ENCODE measurements at places on chromosomes 7 and 10.
A peak's percentile ranks its signal among the peaks of the same experiment; 100 is the strongest.

DNA sequence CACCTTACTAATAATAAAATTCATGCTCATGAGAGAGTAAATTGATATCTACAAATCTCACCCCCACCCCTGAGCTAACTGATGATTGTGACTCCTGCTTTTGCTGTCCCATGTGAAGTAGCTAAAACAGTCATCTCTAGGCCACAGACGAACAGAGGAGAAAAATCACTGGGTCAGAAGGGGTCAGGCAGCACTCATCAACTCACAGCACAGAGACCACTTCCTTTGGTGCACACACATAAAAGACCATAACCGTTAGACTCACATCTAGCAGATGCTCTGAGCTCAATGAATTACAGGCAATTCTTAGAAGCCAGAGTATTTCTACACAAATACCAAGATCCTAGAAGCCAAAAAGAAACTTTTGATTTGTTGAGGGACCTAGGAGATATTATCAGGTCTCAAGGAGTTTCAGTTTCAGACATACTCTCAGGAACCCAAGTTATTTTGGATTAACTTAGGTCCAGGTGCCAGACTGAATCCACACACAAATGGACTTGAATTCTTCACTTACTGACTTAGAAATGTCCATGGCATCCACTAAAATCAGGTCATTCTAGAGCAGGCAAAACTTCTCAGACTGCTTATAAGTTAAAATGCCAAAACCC, 65.0 kb upstream of the TES start:
- DNase-seq: no peak

GRCh38 chr7:94656925-94657731, 1.2 kb upstream of the SGCE start:
- DNase-seq: peak; percentile 54

DNA sequence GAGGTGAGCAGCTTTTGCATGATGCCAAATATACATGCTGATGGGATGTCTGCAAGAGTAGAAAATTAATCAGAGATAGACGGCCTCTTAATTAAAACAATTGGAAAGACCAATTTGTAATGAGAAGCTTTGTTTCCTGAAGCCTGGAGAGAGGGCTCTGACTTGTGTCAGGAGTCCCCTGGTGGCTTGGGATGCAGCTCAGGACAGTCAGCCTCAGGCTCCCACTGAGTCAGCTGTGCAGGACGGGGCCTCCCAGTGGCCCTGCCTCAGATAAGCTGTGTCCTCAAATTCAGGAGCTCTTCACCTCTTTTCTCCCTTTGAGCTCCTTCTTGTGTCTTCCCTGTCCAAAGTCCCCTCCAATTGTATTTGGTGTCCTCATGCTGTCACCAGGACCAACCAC, 438.9 kb upstream of the PODXL start:
- peak; percentile 5 for DNase-seq

DNA sequence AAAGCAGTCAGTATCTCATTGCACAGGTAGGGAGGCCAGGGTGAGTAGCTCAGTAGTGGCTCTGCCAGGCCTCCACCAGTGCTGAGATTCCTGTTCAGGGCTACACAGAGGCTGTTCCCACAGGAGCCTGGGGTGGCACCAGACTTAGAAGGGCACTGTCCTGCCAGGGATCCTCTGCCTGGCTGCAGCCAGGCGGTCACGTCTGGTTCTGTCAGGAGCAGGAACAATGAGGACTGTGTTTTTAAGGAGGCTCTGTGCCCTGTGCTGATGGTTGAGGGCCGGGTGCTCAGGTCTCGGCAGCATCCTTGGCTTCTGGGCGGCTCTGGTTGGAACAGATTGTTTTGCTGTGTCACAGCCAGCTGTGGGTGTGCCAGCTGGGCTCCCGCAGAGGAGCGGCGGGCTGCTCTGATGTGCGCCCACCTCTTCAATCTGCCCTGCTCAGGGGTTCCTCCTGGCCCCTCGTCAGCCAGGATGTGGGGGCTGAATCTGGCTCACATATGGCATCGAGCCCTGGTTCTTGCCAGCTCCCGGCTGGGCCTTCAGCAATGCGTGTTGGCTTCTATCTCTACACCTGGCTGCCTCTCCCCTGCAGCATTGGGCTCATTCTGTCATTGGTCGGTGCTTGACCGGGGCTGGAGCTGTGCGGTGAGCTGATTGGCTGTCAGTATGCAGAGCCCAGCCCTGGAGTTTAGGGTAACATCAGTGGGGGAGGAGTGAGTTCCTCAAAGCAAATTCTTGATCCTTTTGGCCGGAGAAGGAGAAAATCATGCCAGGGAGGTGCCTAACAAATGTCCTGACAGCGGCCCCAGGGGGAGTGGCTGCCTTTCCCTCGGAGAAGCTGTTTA, 41.2 kb downstream of the TACR2 start:
- peak; percentile 81 for DNase-seq

DNA sequence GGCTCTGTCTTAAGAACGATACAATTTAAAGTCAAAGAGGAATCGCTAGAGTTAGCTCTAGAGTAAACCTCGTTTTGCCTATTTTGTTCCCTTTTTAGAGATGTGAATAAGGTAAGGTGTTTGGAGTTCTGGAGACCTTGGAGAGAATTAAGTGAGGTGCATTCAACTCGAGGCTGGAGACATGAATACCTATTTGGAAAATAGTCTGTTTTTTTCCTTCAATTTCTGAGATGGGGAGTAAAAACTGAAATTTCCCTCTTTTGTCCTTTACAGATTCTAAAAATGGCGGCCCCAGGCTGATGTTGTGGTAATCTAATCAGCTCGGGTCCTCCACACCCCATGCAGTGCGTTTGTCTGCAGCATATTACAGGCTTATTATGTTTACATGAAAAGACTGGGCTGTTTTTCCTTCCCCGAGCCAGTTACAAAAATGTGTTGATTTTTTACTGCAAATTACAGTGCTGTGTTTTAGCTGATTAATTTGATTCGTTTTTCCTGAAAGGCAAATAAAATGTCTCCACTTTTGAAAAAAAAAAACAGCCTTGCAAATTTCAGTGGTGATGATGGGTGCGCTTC, 1.5 kb downstream of the KMT2E start:
- no peak for DNase-seq

GRCh38 chr7:26398427-26398755, 106.7 kb downstream of the SNX10 start:
- DNase-seq: peak; percentile 87

- DNase-seq: peak; percentile 42
These were observed 275.1 kb downstream of the DOCK4 start for GRCh38 chr7:111931016-111931517.

DNA sequence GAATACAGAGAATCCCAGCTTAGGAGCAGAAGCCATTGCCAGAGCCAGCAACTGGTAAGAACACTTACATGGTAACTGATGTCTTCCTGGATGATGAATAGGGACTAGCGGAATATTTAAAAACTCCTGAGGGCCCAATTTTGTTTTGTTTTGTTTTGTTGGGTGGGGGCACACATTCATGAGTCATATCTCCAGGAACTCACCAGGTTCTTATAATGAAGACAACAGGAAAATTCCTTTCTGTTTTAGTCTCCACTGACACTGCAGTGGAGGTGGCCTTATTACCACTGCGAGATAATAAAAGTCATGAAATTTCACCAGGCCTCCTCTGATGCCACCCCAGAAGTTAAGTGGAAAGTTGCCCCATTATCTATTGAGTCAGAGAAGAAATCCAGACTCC, 6.6 kb upstream of the CUZD1 start:
- no peak for DNase-seq

GRCh38 chr7:95758187-95758586, 14.2 kb upstream of the DYNC1I1 start:
- DNase-seq: no peak

GRCh38 chr7:112307506-112307905, 101.0 kb downstream of the ZNF277 start:
- DNase-seq: no peak

GRCh38 chr10:122029499-122030199, 40.7 kb downstream of the TACC2 start:
- DNase-seq: no peak

DNA sequence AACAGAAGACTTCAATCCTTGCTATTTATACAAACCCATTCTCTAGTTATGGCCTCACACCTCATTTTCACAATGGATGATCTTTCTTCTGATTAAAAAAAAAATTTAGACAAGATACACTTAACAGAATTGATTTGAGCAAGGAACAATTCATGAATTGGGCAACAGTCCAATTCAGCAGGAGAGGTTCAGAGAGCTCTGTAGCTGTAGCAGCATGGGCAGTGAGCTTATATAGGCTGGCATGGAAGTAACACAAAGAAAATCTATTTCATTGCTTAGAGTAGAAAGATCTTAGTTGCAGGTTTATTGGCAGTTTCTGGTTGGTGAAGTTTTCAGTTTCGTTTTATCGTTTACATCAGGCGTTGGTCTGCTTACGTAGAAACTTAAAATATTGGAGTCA, 23.0 kb upstream of the LRGUK start:
- DNase-seq: no peak

DNA sequence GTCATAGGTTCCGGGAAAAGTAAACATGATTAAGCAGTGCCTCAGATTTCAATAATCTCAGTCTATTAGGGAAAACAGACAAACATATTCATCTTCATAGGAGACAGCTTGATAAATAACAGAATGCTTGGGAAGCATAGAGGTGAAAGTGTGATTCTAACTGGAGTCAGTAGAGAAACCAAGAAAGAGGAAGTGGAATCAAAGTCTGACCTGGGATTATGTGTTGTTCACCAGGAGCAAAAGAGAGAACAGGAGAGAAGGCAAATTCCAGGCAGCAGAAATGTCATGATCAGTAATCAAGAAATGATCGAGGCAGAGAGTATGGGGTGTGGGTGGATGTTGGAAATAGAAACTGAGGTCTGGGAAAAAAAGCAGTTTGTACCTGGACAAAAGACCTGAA, 43.7 kb downstream of the DGKB start:
- DNase-seq: no peak

GRCh38 chr7:50940621-50941020, 157.9 kb upstream of the GRB10 start:
- DNase-seq: no peak

DNA sequence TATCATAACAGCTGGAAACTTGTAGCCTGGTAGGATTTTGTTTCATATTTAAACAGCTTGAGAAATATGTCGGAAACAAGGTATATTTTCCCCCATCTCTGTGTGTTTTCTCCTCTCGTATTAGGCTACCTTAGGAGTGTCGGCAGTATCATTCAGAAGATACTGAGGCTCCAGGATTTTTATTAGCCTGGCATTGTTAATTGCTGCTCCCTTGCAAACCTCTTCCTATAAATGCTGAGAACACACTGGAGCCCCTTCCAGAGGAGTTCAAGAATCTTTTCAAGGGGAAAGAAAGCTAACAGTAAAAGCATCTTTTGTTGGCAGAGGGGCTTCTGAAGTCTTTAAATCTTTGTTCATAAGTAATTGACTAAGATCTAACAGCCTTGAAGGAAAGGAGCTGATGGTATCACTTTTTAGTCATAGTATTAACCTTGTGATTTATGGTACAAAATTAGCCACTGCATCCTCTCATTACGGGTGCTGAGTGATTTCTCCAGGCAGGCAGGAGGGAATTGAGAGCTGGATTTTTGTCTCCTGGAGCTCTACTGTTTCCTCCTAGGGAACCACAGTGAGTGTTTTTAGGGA, 998.7 kb downstream of the LRMDA start:
- DNase-seq: no peak

DNA sequence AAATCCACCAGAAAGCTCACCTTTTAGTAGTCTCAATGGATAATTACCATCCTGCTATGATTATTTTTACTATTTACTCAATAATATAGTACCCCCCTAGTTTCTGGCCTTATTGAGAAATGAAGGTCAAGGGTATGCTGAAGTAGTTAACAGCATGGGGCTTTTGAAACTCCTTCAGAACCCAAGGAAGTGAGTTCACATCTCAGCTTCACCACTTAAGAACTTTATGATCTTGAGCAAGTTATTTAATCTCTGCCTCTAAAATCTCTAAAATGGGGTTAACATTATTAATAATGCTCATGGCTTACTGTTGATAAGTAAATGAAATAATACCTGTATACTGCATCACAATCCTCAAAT, 5.8 kb downstream of the MTPN start:
- DNase-seq: no peak

DNA sequence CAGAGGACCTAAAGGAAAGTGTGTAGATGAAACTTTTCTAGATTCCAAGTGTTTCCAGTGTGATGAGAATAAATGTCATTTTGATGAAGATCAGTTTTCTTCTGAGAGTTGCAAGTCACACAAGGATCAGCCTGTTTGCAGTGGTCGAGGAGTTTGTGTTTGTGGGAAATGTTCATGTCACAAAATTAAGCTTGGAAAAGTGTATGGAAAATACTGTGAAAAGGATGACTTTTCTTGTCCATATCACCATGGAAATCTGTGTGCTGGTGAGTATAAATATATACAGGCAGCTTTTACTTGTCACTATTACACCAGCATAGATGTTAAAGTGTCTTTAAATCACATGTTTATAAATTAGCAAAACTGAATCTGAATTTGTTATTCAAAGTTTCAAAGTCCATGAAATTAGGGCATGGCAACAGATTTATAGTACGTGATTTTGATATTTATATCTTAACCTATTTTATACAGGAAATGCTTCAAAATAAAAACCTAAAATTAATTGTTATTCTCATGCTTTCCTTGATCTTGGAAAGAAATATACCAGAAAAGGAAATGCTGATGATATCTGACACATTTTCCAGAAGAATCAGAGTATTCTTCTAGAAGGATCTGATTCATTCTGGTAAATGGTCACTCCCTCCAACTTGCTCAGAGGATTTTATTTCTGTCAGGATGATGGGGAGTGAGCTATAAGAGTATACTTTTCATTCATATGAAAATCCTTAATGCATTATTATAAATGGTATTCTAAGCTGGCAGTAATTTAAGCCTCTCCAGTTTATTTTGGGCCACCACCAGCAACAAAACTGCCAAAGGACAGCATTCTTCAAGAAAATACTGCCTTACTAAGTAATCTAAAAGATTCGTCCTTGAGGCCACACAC, 71.4 kb downstream of the ITGB8 start:
- no peak for DNase-seq

- no peak for DNase-seq
These were observed 121.4 kb upstream of the PHYHIPL start for GRCh38 chr10:59055045-59055444.

DNA sequence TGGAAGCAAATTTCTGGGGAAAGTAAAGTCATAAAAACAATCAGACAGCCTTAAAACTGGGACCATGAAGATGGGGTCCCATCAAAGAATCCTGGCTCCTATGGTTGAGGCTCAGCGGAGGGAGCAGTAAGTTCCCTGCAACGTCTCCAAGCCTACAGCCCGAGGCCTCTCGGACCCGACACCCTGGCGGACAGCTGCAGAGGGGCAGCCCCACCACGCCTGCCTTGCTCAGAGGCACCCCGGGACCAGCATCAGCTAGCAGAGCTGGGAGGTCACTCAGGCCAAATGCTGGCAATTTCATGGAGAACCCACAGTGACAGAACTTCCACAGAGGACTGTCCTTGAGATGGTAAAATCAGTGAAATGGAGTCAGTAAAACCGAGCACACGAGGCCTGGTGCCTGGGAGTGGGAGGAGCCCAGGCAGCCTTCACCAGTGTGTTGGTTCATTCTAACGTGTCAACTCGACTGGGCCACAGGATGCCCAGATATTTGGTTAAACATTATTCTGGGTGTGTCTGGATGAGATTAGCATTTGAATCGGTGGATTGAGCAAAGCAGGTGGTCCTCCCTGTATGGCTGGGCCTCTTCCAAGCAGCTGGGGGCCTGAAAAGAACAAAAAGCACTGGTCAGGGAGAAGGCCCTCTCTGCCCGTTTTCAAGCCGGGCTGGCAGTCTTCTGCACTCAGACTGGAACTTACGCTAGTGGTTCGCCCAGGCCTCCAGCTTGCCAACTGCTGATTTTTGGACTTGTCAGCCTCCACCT, 96.2 kb upstream of the INSIG1 start:
- no peak for DNase-seq

- no peak for DNase-seq
These were observed 43.5 kb downstream of the FAM241B start for GRCh38 chr10:69673521-69673920.

- DNase-seq: no peak
These were observed 56.9 kb downstream of the GRB10 start for GRCh38 chr7:50725774-50726173.

Data from ELF-1 (cell line).